ENCODE measurements at places on chromosomes 3 and 15.
A peak's percentile ranks its signal among the peaks of the same experiment; 100 is the strongest.

GRCh38 chr15:43518197-43518761 lies 871 bp downstream of the MAP1A start:
- DNase-seq = no peak

GRCh38 chr15:49415149-49415548 lies 7.9 kb upstream of the FGF7 start:
- no peak for DNase-seq

GRCh38 chr15:60389261-60390077 lies 8.3 kb downstream of the ANXA2 start:
- DNase-seq = no peak

DNA sequence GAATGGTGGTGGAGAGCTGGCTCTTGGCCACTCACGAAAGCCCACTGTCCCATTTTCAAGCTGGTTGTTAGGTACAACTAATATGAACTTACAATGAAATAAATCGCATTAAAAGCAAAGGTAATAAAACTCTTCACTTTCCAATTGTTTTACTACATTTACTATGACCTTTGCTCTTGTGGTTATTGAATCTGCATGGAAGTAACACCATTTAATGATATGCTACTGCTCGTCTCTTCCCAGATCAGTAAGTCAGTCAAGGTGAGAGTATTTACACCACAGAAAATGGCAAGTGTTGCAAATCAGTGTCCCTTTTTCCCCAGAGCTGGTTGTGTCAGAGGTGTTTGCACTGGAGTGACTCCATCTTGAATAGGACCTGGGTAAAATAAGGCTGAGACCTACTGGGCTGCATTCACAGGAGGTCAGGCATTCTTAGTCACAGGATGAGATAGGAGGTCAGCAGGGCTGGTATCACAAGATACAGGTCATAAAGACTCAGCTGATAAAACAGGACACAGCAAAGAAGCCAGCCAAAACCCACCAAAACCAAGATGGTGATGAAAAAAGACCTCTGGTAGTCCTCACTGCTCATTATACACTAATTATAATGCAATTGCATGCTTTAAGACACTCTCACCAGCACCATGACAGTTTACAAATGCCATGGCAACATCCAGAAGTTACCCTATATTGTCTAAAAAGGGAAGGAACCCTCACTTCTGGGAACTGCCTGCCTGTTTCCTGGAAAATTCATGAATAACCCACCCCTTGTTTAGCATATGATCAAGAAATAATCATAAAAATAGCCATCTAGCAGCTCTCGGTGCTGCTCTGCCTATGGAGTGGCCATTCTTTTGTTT lies 57.6 kb downstream of the FRMD4B start:
- DNase-seq = no peak

- DNase-seq = no peak
Observed at GRCh38 chr3:114456742-114457141, 162.9 kb downstream of the TIGIT start.

DNA sequence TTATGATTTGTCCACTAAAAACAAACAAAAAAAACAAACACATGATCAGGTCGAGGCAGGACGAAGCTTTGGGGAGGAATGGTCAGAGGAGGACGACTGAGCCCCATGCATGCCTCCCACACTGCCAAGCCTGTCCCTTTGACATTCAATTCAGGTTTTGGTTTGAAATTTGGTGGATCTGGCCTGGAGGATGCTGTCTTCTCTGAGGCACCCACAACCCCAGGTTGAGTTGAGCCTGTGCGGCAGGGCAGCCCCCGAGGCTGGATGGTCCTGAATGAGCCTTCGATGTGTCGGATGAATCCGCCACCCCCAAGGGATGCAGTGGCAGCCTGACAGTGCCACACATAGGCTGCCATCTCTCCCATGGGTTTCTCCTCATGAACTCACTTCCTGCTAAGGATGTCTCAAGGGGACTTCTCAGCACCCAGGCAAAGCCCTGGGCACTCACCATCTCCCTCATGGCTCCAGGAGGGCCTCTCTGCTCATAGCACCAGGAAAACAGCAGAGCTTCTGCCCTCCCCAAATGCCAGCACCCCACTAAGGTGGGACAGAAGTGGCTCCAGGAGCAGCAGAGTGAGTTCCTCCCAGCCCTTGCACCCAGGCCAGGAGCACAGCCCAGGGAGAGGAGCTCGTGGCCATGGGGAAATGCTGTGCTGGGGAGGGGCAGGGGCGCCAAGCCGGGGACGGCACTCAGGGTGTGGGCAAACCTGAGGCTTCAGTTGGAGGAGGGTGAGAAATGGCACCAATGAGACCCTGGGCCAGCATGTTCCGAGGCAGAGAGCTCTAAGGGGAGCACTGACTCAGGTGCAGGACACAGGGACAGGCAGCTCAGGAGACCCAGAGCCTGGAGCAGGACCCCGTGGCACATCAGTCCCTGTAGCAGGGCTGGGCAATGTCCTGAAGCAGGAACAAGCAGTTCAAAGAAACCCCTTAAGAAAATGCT lies 18.5 kb downstream of the PRR23E start:
- DNase-seq = no peak

GRCh38 chr3:46405301-46406019 lies 1.4 kb downstream of the CCR5AS start:
- no peak for DNase-seq

DNA sequence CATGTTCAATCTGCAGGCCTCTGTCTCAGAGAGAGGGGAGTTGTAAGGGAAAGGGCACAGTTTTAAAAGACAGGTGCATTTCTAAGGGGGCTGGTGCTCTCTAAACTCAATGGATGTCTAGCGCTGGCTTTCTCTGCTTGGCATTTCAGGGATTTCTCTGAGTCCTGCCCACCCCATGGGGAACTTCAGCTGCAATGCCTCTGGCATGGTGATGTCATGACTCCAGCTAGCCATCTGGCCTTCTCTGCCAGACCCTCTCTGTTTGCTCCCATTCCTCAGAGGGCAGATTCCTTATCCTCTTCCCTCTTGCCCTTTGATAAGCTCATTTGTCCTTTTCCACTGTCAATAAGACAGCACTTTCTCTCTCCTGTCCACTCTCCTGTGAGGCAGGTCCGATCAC lies 40.8 kb downstream of the RPLP1 start:
- DNase-seq = no peak

DNA sequence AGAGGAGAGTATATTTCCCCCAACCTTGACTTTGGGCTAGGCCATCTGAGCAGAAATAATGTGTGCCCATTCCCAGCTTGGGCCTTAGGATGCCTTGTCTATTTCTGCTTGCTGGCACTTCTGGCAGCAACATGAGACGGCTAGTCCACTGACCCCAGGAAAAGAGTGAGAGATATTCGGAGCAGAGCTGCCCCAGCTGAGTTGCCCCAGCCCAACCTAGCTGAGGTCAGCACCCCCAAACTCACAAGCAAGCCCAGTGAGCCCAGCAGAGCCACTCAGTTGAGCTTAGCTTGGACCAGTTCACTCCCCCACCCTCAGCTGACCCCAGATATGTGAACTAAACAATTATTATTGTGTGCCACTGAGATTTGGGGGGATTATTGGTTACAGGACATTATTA lies 20.2 kb downstream of the ITGA11 start:
- peak; percentile 14 for DNase-seq

DNA sequence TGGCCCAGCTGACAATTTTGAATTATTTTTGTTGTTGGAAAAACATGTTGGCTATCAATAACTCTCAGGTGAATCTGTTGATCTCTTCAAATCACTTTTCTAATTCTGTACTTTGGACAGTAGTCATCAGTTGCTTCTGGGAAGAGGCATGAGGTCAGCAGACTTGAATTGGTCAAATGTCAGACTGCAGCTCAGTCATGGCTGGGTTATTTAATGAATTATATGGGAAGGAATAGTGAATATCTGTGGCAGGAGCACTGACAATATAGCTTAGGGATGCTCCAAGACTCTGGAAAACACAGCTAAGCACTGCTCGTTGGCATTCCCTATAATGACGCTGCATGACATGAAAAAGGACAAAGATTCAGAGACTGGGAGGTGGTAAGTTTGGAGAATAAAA lies 98.8 kb upstream of the GAP43 start:
- no peak for DNase-seq

GRCh38 chr3:112132975-112133448 lies at the start of gene GCSAM:
Gene GCSAM (minus strand): TSS chr3:112133248. CDS start chr3:112133120, 128 bp downstream.
- no peak for DNase-seq

GRCh38 chr3:134543113-134543512 lies 57.3 kb downstream of the CEP63 start:
- DNase-seq = no peak

- no peak for DNase-seq
Observed at GRCh38 chr3:73759297-73759711, 134.6 kb upstream of the PDZRN3 start.

GRCh38 chr15:88006146-88006545 lies 250.4 kb downstream of the NTRK3 start:
- DNase-seq = no peak

- DNase-seq = no peak
Observed at GRCh38 chr3:25820816-25821486, 31.1 kb downstream of the OXSM start.

GRCh38 chr15:63277893-63278456 lies 570 bp downstream of the APH1B start:
- DNase-seq = no peak

GRCh38 chr3:143644370-143645089 lies 203.7 kb downstream of the SLC9A9 start:
- DNase-seq = peak; percentile 53
